ENCODE measurements at places on chromosomes 3 and 15.

DNA sequence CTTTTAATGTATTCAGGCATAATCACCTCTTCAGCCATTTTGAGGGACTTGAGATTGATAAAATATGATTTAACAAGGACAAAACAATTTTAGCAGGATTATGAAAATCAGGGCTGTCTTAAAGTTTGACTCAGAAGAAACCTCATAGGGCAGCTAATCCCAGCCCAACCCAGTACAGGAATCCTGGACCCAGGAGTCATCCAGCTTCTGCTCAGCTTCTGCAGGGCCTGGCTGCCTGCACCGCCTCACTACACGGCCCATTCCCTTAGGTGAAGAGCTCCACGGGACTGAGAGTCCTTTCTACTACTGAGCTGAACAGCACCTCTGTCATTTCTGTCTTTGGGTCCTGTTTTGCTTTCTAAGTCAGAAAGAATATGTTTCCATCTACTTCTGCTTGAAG is 37.5 kb downstream of the ARHGAP31 start:
- DNase-seq: no peak

DNA sequence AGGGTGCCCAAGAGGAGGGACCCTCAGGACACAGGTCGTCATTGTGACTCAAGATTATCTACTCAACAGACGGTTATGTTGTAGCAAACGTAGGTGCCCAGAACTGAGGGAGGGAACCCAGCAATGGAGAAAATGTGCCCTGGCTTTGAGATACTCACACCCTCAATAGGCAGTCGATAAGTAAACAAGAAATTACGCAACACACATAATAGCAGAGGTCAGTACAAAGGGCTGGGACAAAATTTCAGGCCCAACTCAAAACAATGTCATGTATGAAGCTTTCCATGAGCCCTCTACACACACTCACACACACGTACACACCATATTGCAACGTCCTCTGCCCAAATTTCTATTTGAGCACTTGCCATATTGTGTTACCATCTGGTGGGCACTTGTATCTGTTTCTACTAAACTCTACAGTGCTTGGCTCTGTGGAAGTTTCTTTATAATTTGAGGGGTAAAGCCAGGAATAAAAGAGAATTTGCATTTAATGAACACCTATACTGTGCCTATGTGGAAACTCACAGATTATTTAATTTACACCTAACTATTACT is 114.6 kb upstream of the TRIM42 start:
- no peak for DNase-seq

DNA sequence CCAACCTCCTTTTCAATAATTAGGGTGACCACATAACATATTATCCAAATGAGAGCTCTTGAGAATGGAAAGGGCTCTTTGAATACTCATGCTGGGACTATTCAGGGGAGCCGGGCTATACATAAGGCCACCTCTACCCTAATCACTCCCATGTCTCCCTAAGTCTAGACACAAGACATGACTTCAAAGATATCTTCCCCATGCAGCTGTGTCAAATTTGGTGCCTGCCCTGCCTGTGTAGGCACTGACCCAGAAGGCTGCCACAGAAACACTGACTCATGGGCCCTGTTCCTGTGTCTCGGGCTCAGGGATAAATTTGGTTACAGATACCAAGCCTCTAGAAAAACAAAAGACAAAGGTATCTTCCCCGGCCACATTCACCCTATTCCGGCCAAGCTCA is 70.3 kb downstream of the MYLK start:
- no peak for DNase-seq

GRCh38 chr3:192929755-192930547 is 12.3 kb upstream of the MB21D2 start:
- DNase-seq: peak; percentile 69

DNA sequence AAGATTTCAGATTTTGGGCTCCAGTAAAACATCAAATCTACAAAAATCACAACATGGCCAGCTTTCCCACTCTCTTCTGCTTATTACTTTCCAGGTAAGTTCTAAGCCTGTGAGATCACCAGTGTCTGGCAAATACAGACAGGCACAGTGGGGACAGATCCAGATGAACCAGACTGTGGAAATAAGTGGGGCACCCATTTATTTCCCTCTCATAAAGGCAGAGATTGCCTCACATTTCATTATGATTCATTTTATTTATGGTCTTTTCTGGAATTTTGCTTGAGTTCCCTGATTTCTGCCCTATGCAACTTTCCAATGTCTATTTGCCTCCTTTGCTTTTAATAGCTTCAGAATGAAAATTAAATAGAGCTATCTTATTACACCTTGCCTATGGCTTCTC is 66.8 kb downstream of the GREM1 start:
- no peak for DNase-seq

GRCh38 chr15:69748576-69749185 is 296.1 kb downstream of the RPLP1 start:
- peak; percentile 59 for DNase-seq

GRCh38 chr15:43776101-43776717 is 557 bp downstream of the ELL3 start:
- DNase-seq: no peak

DNA sequence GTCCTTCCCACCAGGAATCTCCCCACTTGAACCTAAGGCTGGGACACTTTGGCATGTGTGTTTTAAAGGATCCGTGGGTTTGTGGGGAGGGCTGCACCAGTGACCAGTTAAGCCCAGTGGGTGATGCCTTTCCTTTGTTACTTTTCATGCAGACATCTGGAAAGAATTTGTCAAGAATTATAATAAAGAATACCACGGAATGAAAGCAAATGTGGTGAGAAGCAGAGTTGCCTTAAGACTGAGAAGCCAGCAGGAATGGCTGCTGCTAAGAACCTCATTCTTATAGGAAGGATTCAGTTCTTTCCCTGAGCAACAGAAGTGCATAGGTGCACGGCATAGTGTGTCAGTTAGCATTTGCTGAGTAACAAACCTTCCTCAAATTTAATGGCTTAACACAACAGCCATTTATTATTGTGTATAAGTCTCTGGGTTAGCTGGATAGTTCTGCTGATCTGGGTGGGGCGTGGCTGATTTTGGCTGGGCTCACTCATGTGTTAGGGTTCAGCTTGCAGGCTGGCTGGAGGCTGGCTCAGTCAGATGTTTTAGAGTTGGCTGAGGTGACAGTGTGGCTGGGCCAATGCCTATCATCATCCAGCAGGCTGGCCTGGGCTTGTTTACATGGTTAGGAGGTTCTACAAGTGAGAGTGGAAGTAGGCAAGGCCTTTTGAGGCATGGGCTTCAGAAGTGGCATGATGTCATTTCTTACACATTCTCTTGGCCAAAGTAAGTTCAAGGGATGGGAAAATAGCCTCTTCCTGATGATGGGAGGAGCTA is 262.7 kb upstream of the CTDSPL start:
- DNase-seq: no peak

DNA sequence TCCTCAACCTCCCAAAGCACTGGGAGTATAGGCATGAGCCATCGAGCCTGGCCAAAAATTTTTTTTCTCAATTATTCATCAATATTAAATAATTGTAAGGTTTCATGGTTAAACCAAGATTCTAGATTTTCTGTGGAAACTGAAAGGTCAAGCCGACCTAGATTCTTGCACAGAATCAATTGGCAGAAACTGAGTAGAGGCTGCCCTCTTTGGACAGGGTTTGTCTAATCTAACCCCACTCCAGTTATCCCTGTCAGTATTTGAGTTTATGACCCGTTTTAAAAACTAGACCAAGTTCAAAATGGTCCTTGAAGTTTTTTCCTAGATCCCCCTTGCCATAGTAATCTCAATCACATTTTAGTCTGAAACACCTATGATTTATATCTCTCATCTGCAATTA is 8.6 kb upstream of the ADAM10 start:
- DNase-seq: peak; percentile 51

DNA sequence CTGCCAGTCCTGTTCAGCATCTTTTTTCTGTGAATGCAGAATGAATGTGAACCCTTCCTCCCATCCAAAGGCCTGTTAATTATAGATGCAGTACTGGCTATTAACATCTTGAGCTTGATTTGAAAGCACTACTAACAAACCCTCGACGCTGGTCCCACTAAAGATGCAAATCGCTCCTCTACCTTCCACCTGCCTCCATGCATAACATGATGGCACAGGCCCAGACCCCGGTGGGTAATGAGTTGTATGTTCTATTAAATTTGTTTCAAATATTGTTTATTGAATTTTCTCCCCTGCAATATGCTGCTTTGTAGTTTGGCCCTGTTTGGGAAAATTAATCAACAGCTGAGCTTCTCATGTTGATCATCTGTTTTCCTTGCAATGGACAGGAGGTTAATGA is 69.3 kb downstream of the RAB11A start:
- no peak for DNase-seq

DNA sequence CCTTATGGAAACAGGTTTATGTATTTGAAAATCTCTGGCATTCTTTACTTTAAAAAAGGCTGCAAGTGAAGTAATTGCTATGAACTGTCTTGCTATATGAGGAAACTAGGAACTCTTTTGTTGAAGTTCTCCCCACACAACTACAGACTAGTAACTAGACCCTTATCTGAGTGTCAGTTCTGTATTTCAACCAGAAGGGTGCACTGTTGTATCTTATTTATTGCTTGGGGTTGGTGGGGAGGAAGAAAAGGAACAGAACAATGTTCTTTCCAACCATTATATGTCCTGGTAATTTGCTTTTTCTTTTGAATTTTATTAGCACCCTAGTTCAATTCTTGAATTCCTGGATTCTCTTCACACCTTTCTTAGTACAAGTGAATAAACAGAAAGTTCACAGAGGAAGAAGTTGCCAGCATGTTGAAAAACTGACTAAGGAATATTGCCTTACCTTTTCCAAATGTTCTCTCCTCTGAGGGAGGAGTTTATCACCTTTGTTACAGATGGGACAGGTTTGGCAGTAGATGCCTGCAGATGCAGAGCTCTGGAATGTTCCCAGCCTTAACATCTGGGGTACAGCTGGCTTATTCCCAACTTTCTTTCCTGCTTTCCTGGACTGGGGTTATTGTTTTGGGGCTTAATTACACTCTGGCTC is 162.4 kb upstream of the CFAP20DC start:
- peak; percentile 69 for DNase-seq

DNA sequence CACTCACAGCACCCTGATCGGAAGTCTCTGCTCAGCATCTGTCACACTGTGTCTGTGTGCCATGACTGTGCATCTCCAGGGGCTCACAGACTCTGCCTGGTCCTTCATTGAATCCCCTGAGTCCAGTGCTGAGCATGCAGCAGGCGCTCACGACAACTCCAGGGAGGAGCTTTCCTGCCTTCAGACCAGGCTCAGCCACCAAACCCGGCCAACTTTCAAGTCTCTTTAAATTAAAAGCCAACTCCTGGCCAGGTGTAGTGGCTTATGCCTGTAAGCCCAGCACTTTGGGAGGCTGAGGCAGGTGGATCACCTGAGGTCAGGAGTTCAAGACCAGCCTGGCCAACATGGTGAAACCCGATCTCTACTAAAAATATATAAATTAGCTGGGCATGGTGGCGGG is 24.2 kb downstream of the GRAMD2A start:
- DNase-seq: no peak

DNA sequence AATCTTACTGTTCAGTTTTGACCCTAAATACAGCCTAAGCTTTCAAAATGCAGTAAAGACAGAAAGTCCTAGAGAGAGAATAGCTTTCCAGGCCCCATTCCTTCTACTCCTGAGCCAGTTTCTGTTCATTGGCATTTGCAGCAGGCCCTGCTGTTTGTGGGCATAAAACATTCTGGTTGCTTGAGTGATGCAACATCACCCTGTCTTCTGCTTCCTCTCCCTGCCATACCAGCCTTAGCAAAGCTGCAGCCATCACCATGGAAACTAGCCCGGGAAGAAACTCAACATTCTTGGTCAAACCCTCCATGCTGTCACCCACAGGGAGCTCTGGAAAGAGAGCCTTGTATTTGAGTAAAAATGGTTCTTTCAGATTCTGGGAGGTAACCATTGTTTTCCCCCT is 325.7 kb downstream of the MAGI1 start:
- DNase-seq: no peak

- DNase-seq: no peak
Observed at GRCh38 chr3:146177072-146177471, 16.1 kb upstream of the PLOD2 start.

DNA sequence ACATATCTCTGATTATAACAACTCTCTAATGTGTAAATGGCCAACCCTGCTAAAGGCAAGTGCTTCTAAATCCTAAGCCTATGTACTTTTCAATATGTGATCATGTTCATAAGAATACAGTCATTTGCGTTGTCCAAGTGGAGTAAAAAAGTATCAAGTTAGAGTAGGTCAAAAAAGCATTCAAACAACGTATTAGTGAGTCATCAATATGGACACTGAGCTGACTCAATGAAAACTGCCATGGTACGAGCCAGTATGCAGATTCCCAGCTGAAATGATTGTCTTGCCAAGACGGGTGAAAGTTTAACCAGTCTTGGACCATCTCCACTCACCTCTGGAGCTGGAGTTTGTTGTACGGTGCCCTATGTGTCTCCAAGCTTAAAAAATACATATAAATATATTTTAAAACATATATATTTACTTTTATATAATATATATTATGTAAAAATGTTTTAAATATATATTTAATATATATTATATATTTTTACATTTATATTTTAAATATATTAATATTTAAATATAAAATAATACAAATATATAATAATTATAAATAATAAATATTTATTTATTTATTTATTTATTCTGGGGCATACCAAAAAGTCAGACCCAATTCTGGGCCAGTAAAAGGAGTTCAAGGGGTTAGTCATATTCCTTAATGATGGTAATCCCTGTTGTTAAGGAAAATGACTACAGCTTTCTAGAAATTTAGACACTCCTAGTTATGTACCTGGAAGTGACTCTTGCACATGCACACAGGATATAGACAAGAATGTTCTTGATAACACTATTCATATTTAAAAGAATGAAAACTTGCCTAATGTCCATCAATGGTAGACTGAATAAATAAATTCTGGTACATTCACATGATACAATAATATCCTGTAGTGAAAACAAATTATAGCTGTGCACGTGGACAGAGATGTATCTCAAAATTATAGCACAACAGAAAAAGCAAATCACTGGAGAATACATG is 27.2 kb downstream of the PLSCR4 start:
- DNase-seq: no peak

- no peak for DNase-seq
Observed at GRCh38 chr15:31155151-31155550, 53.6 kb upstream of the TRPM1 start.

DNA sequence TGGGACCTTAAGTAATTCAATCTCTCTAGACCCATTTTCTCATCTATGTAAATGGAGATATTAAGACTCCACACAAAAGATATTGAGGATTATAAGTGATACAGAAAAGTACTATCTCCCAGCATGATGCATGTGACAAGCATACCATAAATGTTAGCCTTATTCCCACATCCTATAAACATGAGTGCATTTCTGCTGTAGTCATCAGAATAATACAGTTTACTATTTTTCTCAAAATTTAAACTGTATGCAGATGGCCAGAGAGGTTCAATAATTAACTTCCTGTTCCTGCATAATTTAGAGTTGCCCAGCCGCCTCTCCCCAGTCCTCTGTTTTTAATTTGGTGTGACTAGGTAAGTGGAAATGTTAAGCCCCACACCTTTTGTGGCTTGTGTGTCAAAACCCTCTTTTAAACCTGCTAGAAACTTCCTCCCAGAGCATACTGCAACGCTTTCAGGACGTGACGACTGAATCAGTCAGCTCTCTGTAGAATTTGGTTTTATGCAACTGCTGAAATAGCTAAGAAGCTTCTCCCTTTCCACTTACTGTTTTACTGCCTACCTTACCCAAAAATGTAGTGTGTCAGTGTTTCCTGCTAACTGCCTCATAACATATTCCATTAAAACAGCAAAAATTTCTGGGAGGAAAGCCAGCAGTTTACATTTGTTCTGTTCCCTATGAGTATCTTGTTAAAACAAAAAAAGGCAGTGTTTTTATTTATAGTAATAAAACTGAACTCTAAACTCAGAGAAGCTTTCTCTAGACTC is 1037.9 kb downstream of the EPHA3 start:
- DNase-seq: no peak
